Mesothelial cell of epicardium (in vitro differentiated cells): ENCODE measurements at places on chromosomes 5 and 9.

- H3K4me1 ChIP-seq, result peaks cover 6% of the 10 kb centered on the region
- no peak overlapping the region for H3K4me3 ChIP-seq
- DNase-seq, result no peak
- H3K36me3 ChIP-seq, result peaks cover 1% of the 10 kb centered on the region
These were observed 319.9 kb downstream of the RAB3C start for GRCh38 chr5:58902765-58903164.

DNA sequence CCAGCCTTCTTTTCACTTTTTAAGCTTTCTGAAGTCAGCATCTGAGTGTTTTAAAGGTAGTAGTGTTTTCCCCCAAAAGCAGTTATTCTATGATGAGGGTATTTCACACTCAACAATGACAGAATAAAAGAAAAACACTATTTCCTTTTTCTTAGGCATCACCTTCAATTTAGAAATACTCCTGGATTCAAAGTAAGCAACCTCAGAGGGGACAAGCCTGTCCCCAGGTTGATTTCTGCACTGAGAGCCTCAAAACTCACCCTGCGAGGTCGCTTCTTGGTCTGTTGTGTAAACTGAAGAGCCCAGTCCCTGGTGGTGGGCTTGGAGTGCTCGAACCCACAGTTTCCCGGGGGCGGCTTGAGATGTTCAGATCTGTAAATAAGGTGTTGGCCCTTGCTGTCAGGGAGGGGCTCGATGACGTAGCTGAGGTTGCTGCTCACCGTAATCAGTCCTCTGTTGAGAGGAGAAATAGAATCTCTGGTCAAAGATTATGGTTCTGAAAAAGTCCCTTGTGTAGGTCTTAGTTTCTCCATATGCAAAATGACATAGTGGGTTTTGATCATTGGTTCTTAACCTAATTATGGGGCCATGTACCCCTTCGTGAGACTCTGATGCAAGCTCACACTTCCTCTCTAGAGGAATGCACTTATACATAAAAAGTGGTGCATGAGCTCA lies 55.9 kb downstream of the ADAM19 start:
- no peak overlapping the region for H3K4me3 ChIP-seq
- H3K27ac ChIP-seq, result no peak overlapping the region
- H3K4me1 ChIP-seq, result peaks cover 31% of the 10 kb centered on the region
- DNase-seq, result no peak
- H3K27me3 ChIP-seq, result no peaks in the 10 kb centered on the region

- no peaks in the 10 kb centered on the region for H3K4me1 ChIP-seq
- no peaks in the 10 kb centered on the region for H3K27me3 ChIP-seq
- H3K27ac ChIP-seq, result no peak overlapping the region
- DNase-seq, result no peak
- H3K36me3 ChIP-seq, result no peaks in the 10 kb centered on the region
These were observed 40.6 kb downstream of the SGCD start for GRCh38 chr5:156367597-156367996.

- no peak for DNase-seq
- H3K27ac ChIP-seq, result no peak overlapping the region
- H3K27me3 ChIP-seq, result peaks cover 6% of the 10 kb centered on the region
- peaks cover 10% of the 10 kb centered on the region for H3K36me3 ChIP-seq
- peaks cover 28% of the 10 kb centered on the region for H3K4me1 ChIP-seq
These were observed 1.3 kb upstream of the REEP5 start for GRCh38 chr5:112923148-112923917.

- H3K27ac ChIP-seq, result no peak overlapping the region
- H3K4me3 ChIP-seq, result no peak overlapping the region
- DNase-seq, result no peak
These were observed 27.9 kb downstream of the TRPM6 start for GRCh38 chr9:74859786-74860185.

GRCh38 chr9:8114826-8115225 lies 315.2 kb upstream of the DMAC1 start:
- H3K36me3 ChIP-seq, result no peaks in the 10 kb centered on the region
- H3K4me1 ChIP-seq, result no peaks in the 10 kb centered on the region
- H3K27ac ChIP-seq, result no peak overlapping the region
- H3K4me3 ChIP-seq, result no peak overlapping the region
- no peak for DNase-seq

GRCh38 chr5:126931963-126932660 lies 98.2 kb downstream of the MARCHF3 start:
- no peak overlapping the region for H3K27ac ChIP-seq
- no peaks in the 10 kb centered on the region for H3K4me1 ChIP-seq
- no peak for DNase-seq
- H3K4me3 ChIP-seq, result no peak overlapping the region
- H3K36me3 ChIP-seq, result no peaks in the 10 kb centered on the region

- no peak for DNase-seq
- H3K36me3 ChIP-seq, result peaks cover 5% of the 10 kb centered on the region
- H3K27me3 ChIP-seq, result no peaks in the 10 kb centered on the region
- H3K27ac ChIP-seq, result peak overlapping the region; percentile 78
These were observed 427.3 kb downstream of the PDE4D start for GRCh38 chr5:59466271-59466670.

DNA sequence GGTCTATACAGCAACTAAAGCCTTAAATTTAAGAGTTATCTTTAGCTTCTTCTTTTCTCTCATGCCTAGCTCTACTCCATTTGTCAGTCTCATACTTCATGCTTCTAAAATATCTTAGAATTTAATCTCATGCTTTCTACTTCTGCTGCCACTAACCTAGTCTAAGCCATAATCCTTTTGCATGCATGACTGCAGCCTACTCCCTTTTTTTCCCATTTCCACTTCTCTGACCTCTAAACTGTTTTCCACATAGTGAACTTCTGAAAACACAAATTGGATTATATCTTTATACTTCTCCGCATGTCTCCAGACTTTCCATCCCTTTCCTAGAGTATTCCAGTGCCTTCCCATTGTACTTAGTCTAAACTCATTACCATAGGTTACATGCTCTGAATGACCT lies 193.0 kb downstream of the XRCC4 start:
- DNase-seq, result no peak
- no peak overlapping the region for H3K27ac ChIP-seq
- H3K36me3 ChIP-seq, result peaks cover 11% of the 10 kb centered on the region
- no peak overlapping the region for H3K4me3 ChIP-seq
- H3K4me1 ChIP-seq, result peaks cover 8% of the 10 kb centered on the region
- H3K27me3 ChIP-seq, result no peaks in the 10 kb centered on the region

GRCh38 chr9:101400120-101400519 lies 1.5 kb downstream of the ZNF189 start:
- H3K4me3 ChIP-seq, result peak overlapping the region; percentile 96
- H3K27me3 ChIP-seq, result no peaks in the 10 kb centered on the region
- DNase-seq, result no peak
- peak overlapping the region; percentile 16 for H3K27ac ChIP-seq
- H3K36me3 ChIP-seq, result peaks cover 67% of the 10 kb centered on the region
- H3K4me1 ChIP-seq, result peaks cover 33% of the 10 kb centered on the region

- H3K27me3 ChIP-seq, result no peaks in the 10 kb centered on the region
- H3K4me3 ChIP-seq, result no peak overlapping the region
- H3K27ac ChIP-seq, result no peak overlapping the region
- DNase-seq, result no peak
- peaks cover 9% of the 10 kb centered on the region for H3K4me1 ChIP-seq
These were observed 68.0 kb upstream of the MAMDC2 start for GRCh38 chr9:69975681-69976080.

- H3K36me3 ChIP-seq, result no peaks in the 10 kb centered on the region
- H3K27me3 ChIP-seq, result no peaks in the 10 kb centered on the region
- H3K27ac ChIP-seq, result no peak overlapping the region
- H3K4me1 ChIP-seq, result no peaks in the 10 kb centered on the region
- H3K4me3 ChIP-seq, result no peak overlapping the region
These were observed 1354.8 kb downstream of the PTPRD start for GRCh38 chr9:9257999-9258498.

- peaks cover 3% of the 10 kb centered on the region for H3K27me3 ChIP-seq
- DNase-seq, result no peak
These were observed 1.5 kb downstream of the DNAJB5 start for GRCh38 chr9:34990908-34991606.
